Iris pigment epithelial cell (primary cell): ENCODE measurements at places on chromosomes 4 and X.
A peak's percentile ranks its signal among the peaks of the same experiment; 100 is the strongest.

DNA sequence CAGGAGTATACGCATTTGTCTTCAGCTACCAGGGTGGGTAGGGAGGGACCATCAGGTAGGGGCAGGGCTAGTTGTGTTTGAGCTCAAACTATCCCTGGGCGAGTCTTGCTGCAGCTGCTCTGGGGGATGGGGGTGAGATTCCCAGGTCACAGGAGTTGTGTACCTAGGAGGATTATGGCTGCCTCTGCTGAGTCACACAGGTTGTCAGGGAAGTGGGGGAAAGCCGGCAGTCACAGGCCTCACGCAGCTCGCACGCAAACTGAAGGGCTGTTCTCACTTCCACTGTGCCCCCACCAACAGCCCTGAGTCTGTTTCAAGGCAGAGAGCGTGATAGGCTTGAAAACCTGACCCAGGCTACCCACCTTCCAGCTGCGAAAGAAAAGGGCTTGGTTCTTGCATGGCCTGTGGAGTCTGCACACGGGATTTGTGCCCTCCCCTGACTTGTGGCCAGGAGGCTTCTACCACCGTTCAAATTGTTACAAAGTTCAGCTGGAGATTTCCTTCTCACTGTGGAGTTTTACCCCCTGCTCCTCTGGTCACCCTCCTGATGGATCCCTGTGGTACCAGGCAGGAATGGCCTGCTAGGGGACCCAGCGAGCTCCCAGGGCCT lies 63.8 kb downstream of the ARFIP1 start:
- no peak for DNase-seq

DNA sequence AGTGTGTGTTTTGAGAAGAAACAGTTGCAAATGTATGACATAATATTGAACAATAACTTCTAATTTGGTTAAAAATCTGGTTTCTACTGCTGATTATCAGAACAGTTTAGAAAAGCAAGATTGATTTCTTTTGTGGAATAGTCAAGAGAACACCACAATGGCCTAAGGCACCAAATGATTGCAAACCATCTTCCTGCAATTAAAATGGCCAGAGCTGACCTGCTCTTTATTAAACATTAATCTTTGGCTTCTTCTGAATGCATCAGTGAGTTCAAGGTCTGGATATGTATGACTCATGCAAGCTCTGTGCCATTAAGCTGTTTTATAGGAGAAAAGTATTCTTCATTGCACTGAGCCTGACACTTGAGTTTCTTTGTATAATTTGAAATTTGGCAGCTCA lies 107.8 kb upstream of the PDHA2 start:
- DNase-seq, result peak; percentile 15

DNA sequence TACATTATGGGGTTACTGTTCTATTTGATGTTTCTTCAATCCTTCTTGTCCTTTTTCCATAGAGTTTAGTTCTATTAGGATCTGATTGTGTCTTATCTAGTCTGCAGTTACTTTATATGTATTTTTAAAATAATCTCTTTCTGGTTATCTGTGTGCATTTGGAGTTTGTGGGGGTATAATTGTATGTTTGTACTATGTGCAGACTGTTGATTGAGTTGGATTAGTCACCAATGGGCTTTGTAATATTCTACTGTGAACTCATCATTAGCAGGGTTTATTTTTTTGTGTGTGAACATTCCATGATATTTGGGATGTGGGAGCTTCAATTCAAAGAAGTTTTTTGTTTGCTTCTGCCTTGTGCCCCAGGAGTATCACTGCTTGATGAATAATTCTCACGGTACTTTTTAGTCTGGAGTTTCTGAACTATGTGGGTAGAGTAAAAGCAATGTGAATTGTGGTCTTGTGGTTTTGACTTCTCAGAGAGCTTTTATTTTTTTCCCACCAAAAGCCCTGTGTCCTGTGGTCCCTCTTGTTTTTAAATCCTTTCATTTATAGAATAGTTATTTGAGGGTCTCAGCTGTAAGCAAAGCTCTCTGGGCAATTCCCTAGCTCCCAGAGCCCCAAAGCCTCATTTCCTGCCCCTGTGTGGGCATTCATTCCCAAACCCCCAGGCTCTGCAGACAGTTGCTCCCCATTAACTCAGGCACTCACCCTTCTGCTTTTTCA lies 127.8 kb downstream of the PHKA2 start:
- DNase-seq, result peak; percentile 40

- DNase-seq, result no peak
These were observed 47.9 kb downstream of the HSD17B13 start for GRCh38 chr4:87274803-87275202.

GRCh38 chr4:85707611-85708010 lies 232.7 kb downstream of the ARHGAP24 start:
- DNase-seq, result no peak

DNA sequence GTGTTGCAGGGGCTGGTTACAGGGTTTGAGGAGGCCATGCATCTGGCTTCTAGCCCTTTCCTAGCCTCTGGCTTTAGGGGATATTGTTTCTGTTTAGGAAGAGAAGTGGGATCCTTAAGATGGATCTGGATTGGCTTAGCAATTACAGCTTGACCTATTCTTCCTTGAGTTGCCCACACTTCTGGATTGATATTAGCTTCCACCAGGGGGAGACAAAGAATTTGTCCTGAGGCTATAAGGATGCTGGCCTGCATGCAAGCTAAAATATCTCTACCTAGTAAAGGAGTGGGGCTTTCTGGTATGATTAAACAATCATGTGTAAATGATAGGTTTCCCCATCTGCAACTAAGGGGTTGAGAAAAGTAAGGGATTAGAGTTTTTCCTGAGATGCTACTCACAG lies 117.2 kb downstream of the TEX13C start:
- peak; percentile 38 for DNase-seq

DNA sequence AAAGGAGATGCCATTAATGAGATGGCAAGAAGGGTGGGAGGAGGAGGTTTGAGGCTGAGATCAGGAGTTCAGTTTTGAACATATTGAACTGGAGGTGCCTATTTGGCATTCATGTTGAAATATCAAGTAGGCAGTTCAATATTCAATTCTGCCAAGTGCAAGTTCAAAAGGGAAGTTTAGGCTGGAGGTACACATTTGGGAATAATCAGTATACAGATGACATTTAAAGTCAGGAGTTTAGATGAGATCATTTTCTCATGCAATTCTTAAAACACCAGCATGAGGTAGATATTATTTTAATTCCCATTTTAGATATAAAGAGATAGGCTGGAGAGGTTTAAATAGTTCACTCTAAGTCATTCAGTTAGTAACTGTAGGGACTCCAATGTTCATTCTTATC lies 26.1 kb downstream of the COQ2 start:
- no peak for DNase-seq

- DNase-seq, result no peak
These were observed 34.6 kb upstream of the TBC1D14 start for GRCh38 chr4:6874981-6875380.

DNA sequence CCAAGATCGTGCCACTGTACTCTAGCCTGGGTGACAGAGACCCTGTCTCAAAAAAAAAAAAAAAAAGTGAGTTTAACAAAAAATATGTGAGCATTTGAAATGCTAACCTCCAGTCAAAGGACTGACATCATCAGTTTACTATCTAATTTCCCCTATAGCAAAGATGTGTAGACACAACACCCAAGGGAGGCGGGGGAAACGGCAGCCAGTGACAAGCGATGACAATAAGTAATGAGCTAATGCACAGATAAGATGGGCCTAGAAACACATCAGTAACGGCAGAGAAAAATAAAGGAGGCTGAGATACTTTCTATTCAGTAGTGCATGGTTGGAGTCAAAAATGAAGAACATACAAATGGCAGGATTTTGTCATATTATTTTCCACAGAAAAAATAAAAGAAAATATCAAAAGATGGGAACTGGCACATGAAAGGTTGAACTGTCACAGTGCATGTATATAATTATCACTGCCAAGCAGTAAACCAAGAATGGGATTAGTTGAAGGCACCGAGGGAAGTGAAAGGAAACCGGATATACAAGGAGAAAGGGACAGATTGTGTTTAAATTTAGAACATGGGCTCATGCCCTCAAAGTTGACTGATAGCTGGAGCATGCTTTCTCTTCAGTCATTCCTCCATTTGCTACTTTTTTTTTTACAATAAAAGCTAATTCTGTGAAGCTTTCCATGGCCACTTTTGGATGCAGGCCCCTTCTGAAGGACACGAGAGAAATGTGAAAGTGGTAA lies 41.8 kb downstream of the IGFBP7 start:
- no peak for DNase-seq

DNA sequence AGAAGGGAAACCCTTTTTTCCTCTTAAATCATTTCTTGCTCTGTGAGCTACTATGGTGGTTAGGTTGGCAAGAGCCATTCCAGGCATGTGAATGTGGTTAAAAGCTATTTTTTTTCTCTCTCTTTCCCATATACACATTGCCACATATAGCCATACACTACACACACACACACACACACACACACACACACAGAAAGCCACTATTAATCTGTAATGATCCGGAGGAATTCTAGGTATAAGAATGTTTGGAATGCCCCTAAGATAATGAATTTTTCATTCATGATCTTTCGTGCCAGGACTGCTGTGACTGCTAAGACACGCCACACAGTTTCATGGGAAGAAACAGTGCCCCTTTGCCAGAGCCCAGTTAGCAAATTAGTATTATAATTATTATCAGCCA lies 21.8 kb upstream of the TLL1 start:
- no peak for DNase-seq

- DNase-seq, result peak; percentile 40
These were observed 160.1 kb upstream of the LDB2 start for GRCh38 chr4:17058536-17058915.

- peak; percentile 8 for DNase-seq
These were observed 389.9 kb upstream of the EMCN start for GRCh38 chr4:100907465-100908454.

DNA sequence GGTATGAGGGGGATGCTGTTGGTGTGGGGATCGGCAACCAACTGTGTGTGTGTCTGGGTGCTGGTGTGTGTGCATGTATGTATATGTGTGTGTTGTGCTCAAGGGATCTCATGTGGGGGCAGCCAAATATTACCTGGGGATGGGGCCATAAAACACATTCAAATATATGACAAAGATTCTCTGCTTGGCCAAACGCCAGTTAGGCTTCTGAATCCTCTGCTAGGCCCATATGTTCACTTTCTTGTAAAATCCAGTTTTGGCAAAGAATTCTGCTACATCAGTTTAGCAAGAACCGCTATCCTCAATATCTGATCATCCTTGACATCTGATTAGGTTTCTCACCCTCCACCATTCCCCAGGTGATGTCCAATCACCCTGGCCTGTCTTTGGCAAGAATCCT lies 106.6 kb downstream of the RASL11B start:
- no peak for DNase-seq

DNA sequence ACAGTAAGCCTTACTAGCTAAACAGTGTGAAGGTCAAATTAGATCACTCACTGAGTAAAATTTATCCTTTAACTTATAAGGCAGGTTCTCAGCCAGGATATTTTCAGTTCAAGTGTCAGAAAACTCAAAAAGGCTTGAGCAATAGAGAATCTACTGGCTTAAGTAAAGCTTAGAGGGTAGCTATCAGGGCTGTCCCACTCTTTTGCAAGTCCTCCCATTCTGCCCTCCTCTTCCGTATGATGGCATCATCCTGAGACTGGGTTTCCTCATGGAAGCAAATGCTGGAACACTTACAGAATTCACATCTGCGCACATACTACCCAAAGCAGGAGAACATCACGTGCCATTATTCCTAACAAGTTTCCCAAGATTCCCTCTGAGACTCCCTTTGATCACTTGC lies 55.0 kb downstream of the FBXL5 start:
- no peak for DNase-seq

DNA sequence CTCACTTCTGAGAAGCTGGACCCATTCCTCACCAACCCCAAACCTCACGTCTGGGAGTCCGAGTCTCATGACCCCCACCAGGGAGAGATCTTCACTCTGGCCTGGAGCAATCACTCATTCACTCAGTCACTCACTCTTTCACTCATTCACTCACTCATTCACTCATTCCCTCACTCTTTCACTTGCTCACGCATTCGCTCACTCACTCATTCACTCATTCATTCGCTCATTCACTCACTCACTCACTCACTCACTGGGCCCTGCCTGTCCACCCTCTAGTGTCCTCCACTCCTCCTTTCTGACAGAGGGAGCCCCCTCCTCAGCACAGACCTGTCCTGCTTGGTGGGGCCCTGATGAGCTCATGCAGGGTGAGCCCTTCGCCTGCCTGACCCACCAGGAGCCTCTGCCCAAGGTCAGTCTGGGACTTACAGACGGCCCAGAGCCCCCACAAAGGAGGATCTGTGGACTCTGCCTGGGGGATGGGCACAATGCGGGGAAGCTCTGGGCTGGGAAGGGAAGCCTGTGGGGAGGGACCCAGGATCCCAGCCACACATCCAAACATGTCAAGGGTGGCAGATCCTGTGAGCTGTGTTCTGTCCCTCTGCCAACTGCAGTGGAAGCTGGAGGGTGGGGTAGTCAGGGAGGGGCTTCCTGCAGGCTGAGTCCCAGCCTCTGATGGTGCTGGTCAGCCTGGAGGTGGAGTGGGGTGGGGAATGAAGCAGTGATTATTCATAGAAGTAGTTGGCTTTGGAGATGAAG lies 18.5 kb downstream of the CPZ start:
- no peak for DNase-seq

DNA sequence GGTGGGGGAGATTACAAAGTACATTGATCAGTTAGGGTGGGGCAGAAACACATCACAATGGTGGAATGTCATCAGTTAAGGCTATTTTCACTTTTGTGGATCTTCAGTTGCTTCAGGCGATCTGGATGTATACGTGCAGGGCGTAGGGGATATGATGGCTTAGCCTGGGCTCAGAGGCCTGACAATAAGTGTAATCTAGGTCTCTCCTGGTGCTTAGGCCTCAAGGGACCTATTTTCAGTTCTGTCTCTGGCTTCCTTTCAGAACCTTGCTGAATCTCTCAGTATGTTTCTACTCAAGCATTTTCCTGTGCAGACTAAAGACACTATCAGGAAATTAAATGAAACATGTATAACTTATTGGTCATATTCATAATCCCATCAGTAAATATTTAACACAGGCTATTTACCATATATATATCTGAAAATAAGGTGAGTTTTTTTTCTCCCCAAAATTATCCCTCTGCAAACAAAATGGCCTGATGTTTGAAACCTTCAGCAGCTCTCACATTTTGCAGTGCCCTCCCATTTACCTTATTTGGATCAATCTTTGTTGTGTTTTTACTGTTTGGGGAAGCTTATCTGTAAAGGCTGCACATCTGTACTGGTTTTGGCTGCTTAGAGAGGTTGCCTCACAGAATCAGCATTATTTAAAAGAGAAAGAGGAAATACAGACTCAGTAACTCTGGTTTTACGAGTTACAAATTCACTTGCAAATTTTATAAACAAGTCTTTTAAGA lies 2.3 kb upstream of the ZCCHC4 start:
- no peak for DNase-seq

DNA sequence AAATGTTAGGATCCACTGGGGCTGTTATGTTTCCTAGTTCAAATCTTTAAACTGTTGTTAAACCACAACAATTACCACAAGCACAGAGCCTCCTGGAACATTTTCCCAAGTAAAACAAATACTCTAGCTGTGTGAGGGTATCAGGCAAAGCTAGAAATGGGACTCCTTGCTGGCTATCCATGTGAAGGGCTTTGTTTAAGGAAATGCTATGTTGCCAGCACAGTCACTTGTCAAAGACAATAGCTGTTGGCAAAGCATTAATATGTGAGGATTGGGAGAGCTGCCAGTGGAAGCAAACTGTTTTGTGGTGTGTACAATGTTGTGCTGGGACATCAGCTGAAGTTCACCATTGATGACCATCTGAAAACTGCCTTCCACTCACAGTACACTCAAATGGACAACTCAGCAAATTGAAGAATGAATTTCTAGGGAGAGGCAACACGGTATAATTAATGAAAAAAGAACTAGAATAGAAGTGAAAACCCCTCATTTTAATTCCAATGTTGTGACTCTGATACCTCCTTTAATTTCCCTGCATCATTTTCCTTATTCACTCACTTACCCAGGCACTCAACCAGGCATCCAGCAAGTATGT lies 100.8 kb downstream of the ANXA3 start:
- no peak for DNase-seq

GRCh38 chrX:6228720-6229119 lies at the start of gene NLGN4X:
Gene NLGN4X (minus strand): TSS chrX:6228867. CDS start chrX:6151466, 77,401 bp downstream.
- no peak for DNase-seq
